Activated naive CD8-positive, alpha-beta T cell treated with anti-CD3 and anti-CD28 coated beads for 36 hours (primary cell): ENCODE measurements at places on chromosomes 3 and 15.

DNA sequence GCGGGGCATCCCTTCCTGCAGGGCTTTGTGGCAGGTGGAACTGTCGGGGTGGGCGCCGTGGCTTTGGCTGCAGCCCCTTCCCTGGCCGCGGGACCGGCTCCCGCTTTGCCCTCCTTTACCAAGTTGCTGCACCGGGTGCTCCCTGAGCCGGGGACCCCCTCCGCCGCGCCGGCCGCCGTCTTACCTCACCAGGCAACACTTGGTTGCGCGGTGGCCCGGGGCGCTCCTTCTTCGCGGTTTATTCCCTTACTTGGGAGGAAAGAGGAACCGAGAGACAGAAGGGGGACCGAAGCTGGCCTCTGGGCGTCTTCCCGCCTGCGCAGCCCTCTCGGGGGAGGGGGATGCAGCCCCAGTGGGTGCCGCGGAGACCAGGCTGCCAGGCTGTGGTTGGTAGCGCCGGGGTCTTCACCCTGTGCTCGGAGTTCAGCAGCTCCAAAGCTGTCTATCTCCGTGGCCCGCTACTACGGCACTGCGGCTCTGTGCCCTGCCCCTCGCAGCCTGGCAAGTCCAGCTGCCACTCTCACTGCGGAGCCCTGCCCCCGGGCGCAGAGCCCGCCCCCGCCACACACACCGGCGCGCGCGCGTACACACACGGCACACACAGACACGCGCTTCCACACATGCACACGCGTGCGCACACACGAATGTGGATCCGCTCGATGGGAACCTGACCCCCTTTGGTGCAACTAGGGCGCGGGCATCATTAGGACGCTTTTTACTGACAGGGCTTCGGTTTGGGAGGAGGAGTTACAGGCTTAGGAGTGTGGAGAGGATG is at the start of gene DGKG:
Gene DGKG (minus strand): TSS at position 473 of the 775 bp plus-strand sequence. CDS start 41,775 bp downstream, outside the sequence.
- H3K4me3 ChIP-seq, result peak within 1 kb of the TSS; percentile 49
- no peaks in the 10 kb centered on the region for H3K36me3 ChIP-seq
- H3K27me3 ChIP-seq, result peaks cover 55% of the 10 kb centered on the region
- DNase-seq, result peak; percentile 46

- DNase-seq, result no peak
- H3K4me3 ChIP-seq, result no peak within 1 kb of the TSS
- H3K36me3 ChIP-seq, result no peaks in the 10 kb centered on the region
Observed at GRCh38 chr15:42156243-42156922, at the start of gene PLA2G4F. PLA2G4F (minus strand) TSS chr15:42156636; CDS start chr15:42156549, 87 bp downstream.

DNA sequence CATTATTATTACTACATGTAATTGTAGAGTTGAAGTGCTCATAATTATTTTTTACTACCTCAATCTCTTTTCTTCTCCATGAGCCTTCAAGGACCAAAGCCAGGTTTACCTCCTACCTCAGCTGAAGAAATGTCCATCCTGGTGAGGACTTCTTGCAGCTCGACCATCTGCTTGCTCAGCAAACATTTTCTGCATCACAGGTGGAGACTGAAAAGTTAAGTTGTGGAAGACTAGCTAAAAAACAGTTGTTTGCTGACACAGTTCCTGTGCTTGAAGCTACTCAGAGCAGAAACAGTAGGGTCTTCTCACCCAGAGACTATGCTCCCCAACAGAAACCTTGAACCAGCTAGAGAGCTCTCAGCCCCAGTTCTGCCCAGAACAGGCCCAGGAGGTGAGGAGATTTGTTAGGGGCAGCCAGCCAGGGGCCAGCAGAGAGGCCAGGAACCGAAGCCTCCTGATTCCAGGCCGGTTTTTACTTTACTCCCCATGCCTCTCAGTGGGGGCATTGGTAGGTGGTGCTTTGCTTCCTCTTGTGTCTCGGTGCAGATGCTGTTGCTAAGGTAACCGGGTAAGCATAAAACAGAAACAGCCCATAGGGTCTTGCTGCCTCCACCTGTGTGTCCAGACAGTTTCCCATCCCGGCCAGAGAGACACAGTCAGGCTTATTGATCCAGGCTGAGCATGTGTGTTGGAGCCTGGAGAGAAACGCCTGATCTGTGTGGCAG is 54.9 kb downstream of the CCNL1 start:
- peaks cover 4% of the 10 kb centered on the region for H3K36me3 ChIP-seq
- no peak for DNase-seq
- H3K27ac ChIP-seq, result no peak overlapping the region
- H3K27me3 ChIP-seq, result no peaks in the 10 kb centered on the region
- no peak overlapping the region for H3K4me3 ChIP-seq
- peaks cover 14% of the 10 kb centered on the region for H3K4me1 ChIP-seq

DNA sequence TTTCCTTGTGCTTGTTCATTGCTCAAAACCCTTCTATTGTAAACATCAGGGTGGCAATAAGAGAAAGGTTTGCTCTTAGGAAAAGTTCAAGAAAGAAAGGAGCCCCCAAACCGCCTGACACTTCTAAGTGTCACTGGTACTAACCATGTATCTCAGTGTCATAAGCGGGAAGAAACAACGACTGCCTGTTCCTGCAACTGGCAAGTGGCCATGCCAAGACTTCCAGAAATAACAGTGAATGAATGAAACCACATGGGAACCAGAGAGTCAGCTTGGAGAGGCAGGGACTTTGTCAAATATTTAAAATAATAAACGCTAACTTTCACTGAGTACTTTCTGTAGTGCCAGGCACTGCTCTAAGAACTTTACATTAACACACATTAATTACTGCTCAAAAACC is 1.1 kb downstream of the PLSCR2 start:
- H3K4me1 ChIP-seq, result peaks cover 26% of the 10 kb centered on the region
- DNase-seq, result no peak
- peak overlapping the region; percentile 5 for H3K27ac ChIP-seq
- H3K4me3 ChIP-seq, result no peak overlapping the region
- H3K36me3 ChIP-seq, result peaks cover 6% of the 10 kb centered on the region

DNA sequence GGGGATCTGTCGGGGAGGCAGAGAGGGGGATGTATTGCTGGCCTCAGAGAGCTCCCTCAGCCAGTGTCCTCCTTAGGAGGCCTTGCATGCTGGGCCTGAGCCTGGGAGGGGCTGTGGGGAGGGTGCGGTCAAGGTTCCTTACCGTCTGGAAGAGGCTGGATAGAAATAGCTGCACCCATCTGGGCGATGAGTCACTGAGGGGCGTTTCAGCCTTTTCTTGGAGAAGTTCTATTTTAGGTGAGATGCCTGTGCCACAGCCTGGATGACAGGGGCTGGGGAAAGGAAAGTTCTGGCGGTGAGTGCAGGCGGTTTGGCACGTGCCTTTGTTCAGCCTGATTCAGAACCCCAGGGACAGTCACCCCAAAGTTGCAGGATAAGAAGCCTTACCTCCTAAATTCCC is 35.7 kb upstream of the APEH start:
- H3K27me3 ChIP-seq, result peaks cover 3% of the 10 kb centered on the region
- H3K36me3 ChIP-seq, result no peaks in the 10 kb centered on the region
- H3K4me1 ChIP-seq, result peaks cover 2% of the 10 kb centered on the region
- H3K4me3 ChIP-seq, result no peak overlapping the region
- H3K27ac ChIP-seq, result no peak overlapping the region

GRCh38 chr3:62987721-62988120 is 112.5 kb upstream of the CADPS start:
- H3K4me3 ChIP-seq, result no peak overlapping the region
- H3K4me1 ChIP-seq, result no peaks in the 10 kb centered on the region
- DNase-seq, result no peak
- H3K27ac ChIP-seq, result no peak overlapping the region

GRCh38 chr15:55247311-55247710 is 42.3 kb downstream of the RAB27A start:
- no peaks in the 10 kb centered on the region for H3K27me3 ChIP-seq
- no peak overlapping the region for H3K27ac ChIP-seq
- no peak for DNase-seq
- H3K36me3 ChIP-seq, result peaks cover 64% of the 10 kb centered on the region
- H3K4me3 ChIP-seq, result no peak overlapping the region

GRCh38 chr3:137963463-137963862 is 46.5 kb upstream of the CLDN18 start:
- no peaks in the 10 kb centered on the region for H3K4me1 ChIP-seq
- no peak overlapping the region for H3K27ac ChIP-seq
- no peaks in the 10 kb centered on the region for H3K36me3 ChIP-seq
- no peaks in the 10 kb centered on the region for H3K27me3 ChIP-seq
- no peak for DNase-seq
- H3K4me3 ChIP-seq, result no peak overlapping the region

- no peak for DNase-seq
- no peak overlapping the region for H3K27ac ChIP-seq
- H3K27me3 ChIP-seq, result no peaks in the 10 kb centered on the region
- peaks cover 47% of the 10 kb centered on the region for H3K4me1 ChIP-seq
- no peaks in the 10 kb centered on the region for H3K36me3 ChIP-seq
Observed at GRCh38 chr15:69465253-69465652, 12.6 kb downstream of the RPLP1 start.

GRCh38 chr3:41652931-41653330 is 309.0 kb downstream of the ULK4 start:
- H3K27ac ChIP-seq, result no peak overlapping the region
- no peak for DNase-seq
- no peak overlapping the region for H3K4me3 ChIP-seq
- peaks cover 15% of the 10 kb centered on the region for H3K36me3 ChIP-seq
- H3K4me1 ChIP-seq, result no peaks in the 10 kb centered on the region

- no peak overlapping the region for H3K27ac ChIP-seq
- peaks cover 6% of the 10 kb centered on the region for H3K4me1 ChIP-seq
- H3K27me3 ChIP-seq, result peaks cover 12% of the 10 kb centered on the region
- no peak overlapping the region for H3K4me3 ChIP-seq
- no peaks in the 10 kb centered on the region for H3K36me3 ChIP-seq
- DNase-seq, result no peak
Observed at GRCh38 chr3:157611536-157612076, 108.4 kb upstream of the VEPH1 start.

GRCh38 chr3:53944028-53944427 is 52.4 kb upstream of the SELENOK start:
- H3K4me3 ChIP-seq, result no peak overlapping the region
- H3K4me1 ChIP-seq, result no peaks in the 10 kb centered on the region
- H3K27ac ChIP-seq, result no peak overlapping the region
- H3K27me3 ChIP-seq, result peaks cover 22% of the 10 kb centered on the region
- DNase-seq, result no peak

GRCh38 chr3:102454181-102454580 is 19.4 kb downstream of the ZPLD1 start:
- no peak for DNase-seq
- H3K27ac ChIP-seq, result no peak overlapping the region
- no peaks in the 10 kb centered on the region for H3K4me1 ChIP-seq
- no peaks in the 10 kb centered on the region for H3K27me3 ChIP-seq

GRCh38 chr3:127124120-127124519 is 68.8 kb upstream of the PRR23E start:
- H3K4me1 ChIP-seq, result no peaks in the 10 kb centered on the region
- no peaks in the 10 kb centered on the region for H3K36me3 ChIP-seq
- no peak for DNase-seq
- peaks cover 12% of the 10 kb centered on the region for H3K27me3 ChIP-seq
- H3K4me3 ChIP-seq, result no peak overlapping the region
- no peak overlapping the region for H3K27ac ChIP-seq

- no peak overlapping the region for H3K4me3 ChIP-seq
- H3K36me3 ChIP-seq, result peaks cover 16% of the 10 kb centered on the region
- H3K27me3 ChIP-seq, result peaks cover 97% of the 10 kb centered on the region
- no peak for DNase-seq
- peaks cover 22% of the 10 kb centered on the region for H3K4me1 ChIP-seq
Observed at GRCh38 chr3:147415874-147416273, 6.7 kb downstream of the ZIC1 start.

- no peaks in the 10 kb centered on the region for H3K4me1 ChIP-seq
- no peak overlapping the region for H3K4me3 ChIP-seq
- H3K36me3 ChIP-seq, result no peaks in the 10 kb centered on the region
- no peaks in the 10 kb centered on the region for H3K27me3 ChIP-seq
Observed at GRCh38 chr3:26438981-26439884, 183.3 kb upstream of the LRRC3B start.

- H3K4me3 ChIP-seq, result no peak overlapping the region
- H3K27ac ChIP-seq, result no peak overlapping the region
- H3K4me1 ChIP-seq, result no peaks in the 10 kb centered on the region
- H3K27me3 ChIP-seq, result peaks cover 3% of the 10 kb centered on the region
- no peaks in the 10 kb centered on the region for H3K36me3 ChIP-seq
Observed at GRCh38 chr15:27499191-27499590, 528.2 kb downstream of the GABRG3 start.

- H3K27me3 ChIP-seq, result no peaks in the 10 kb centered on the region
- H3K4me1 ChIP-seq, result no peaks in the 10 kb centered on the region
- no peak overlapping the region for H3K27ac ChIP-seq
- no peak overlapping the region for H3K4me3 ChIP-seq
Observed at GRCh38 chr3:99256788-99257187, 355.3 kb upstream of the DCBLD2 start.

GRCh38 chr15:37372064-37372463 is 271.7 kb upstream of the MEIS2 start:
- H3K36me3 ChIP-seq, result no peaks in the 10 kb centered on the region
- H3K4me3 ChIP-seq, result no peak overlapping the region
- H3K4me1 ChIP-seq, result no peaks in the 10 kb centered on the region
- no peak for DNase-seq
- H3K27me3 ChIP-seq, result no peaks in the 10 kb centered on the region

DNA sequence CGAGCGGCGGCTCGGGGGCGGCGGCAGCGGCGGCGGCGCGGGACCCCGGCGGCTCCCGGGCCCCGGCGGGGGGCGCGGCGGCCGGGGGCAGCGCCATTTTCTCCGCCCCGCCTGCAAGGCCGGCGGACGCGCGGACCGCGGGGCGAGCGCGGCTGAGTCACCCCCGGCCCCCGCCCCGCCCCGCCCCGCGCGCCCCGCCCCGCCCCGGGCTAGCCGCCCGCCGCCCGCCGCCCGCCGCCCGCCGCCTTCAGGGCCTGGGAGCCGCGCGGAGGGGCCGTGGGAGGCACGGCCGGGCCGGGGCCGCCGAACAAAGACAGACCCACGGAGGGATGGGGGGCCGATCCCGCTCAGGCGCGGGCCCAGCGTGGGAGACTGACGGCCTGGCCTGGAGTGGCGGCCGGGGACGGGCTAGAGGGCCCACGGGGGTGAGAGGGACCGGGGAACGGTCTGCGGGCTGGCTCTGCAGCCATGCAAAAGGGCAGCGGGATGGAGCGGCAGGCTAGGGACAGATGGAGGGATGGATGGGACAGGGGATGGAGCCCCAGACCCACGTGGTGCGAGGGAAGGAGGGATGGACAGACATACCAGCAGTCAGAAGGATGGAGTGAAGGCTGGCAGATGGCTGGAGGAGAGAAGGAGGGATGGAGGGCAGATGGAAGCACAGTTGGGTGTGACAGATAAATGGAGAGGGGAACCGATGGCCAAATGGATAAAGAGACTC is at the start of gene EIF4E3:
Gene EIF4E3 (minus strand): TSS at position 132 of the 721 bp plus-strand sequence. CDS start 35 bp downstream, at position 97.
- peak; percentile 60 for DNase-seq
- H3K27me3 ChIP-seq, result no peaks in the 10 kb centered on the region
- H3K4me3 ChIP-seq, result peak within 1 kb of the TSS; percentile 96

DNA sequence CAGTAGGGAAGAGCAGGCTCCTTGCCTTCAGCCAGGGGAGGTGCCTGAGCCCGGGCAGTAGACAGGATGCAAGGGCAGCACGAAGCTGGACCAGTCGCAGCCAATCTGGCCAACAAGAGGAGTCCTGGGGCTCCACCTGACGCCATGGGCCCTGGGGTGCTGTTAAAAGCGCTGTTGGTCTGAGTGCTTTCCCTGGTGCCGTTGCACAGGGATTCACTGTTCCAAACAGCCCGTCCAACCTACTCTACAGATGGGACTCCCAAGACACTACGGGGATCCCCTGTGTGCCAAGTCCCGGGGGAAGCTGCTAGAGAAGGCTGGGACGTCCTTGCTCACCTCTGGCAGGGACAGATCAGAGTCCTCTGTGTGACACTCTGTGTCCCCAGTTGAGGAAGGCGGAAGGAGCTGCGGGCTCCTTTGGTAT is 632 bp downstream of the CTSH start:
- DNase-seq, result no peak
- no peaks in the 10 kb centered on the region for H3K36me3 ChIP-seq
- peaks cover 23% of the 10 kb centered on the region for H3K27me3 ChIP-seq
- peaks cover 4% of the 10 kb centered on the region for H3K4me1 ChIP-seq
- H3K27ac ChIP-seq, result no peak overlapping the region
- peak overlapping the region; percentile 66 for H3K4me3 ChIP-seq

GRCh38 chr3:169668072-169668956 is 4.8 kb upstream of the MECOM start:
- DNase-seq, result peak; percentile 22
- H3K36me3 ChIP-seq, result peaks cover 1% of the 10 kb centered on the region
- H3K4me1 ChIP-seq, result peaks cover 17% of the 10 kb centered on the region
